Glutamatergic neuron (in vitro differentiated cells): ENCODE measurements at places on chromosomes 5 and 9. TPM values are rescaled to one million over a fixed set of nuclear protein-coding genes. Genes with fewer than 3 reads are reported as not detected.

DNA sequence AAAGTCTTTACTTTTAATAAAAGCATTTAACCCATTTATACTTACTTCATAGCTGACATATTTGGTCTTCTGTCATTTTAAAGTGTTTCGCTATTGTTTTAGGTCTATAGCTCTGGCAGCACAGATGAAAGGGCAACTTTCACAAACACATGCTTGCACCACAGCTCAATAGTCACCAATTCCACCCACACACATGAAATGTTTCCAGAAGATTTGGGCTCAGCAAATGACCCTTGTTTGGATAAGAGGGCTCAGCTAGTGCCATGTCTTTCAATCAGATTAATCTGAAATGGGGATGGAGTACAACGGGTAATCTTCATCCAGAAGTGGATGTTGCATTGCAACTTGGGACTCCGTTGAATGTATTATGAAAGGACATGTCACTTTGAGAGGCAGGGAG, 176.0 kb downstream of the FGF18 start:
- no peak for DNase-seq

- DNase-seq: no peak
Measured at GRCh38 chr5:30878746-30879145, 314.7 kb upstream of the CDH6 start.

The OTP gene
- 0.17 TPM for total RNA-seq

The C9orf152 gene
- total RNA-seq: not detected

DNA sequence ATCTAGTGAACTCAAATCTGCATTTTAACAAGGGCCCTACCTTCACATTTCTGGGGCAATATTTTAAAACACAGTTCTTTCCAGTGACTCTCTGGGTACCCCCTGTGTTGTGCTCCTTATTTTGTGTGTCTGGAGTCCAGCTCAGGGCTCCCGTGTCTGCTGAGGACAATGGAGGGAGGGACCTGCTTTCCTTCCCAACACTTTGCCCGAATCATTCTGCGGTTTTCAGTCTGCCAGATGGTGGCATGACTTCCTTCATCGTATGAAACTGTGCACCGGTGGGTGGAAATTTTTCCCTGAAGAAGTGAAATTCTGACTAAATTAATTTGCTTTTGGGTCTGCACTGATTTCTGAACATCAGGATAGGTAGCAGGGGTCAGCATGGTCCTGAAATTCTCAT, 153.6 kb upstream of the CD180 start:
- DNase-seq: no peak

GRCh38 chr9:99024959-99025358, 80.0 kb upstream of the TGFBR1 start:
- no peak for DNase-seq

GRCh38 chr5:172417983-172418630, 36.2 kb downstream of the SH3PXD2B start:
- DNase-seq: no peak

The AGXT2 gene
- not detected for total RNA-seq
